ENCODE measurements at places on chromosomes 6 and 20.

- DNase-seq, result no peak
Measured at GRCh38 chr6:4426968-4427367, 291.6 kb upstream of the ECI2 start.

GRCh38 chr6:36285797-36286196 is 15.9 kb downstream of the PNPLA1 start:
- DNase-seq, result no peak

DNA sequence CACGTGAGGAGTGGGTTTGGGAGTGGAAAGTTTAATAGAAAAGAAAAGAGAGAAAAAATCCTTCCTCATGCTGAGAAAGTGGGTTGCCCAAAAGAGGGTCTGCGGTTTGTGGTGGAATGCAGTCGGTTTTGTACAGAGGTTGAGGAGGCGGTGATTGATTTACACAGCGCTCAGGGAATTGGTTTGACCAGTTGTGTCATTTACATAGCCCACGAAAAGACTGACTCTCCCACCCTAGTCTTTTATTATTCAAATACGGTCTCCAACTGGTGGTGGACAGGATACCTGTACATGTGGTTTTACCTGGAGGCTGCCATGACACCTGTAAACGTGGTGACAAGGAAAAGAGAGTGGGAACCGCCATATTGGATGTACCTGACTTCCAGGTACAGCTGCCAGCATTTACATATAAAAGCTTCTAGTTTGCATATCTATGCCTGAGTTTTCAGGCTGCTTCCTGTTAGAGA is 42.1 kb downstream of the HLA-DPB1 start:
- no peak for DNase-seq

DNA sequence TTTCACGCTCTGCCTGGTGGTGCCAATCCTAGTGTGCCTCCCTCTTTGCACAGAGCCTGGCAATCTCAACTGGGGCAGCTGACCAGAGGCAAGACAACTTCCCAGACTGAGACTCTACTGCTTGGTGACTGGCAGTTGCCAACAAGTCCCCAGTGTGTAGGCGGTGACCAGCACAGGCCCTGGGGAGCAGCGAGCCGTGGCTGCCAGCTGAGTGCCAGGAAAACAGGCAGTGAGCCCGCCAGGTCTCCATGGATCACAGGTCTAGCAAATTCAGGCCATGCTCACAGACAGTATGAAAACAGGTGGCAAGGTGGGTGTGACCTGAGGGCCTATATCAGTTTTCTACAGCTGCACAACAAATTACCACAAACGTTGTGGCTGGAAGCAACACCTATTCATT is 289.9 kb downstream of the KIF16B start:
- DNase-seq, result no peak

DNA sequence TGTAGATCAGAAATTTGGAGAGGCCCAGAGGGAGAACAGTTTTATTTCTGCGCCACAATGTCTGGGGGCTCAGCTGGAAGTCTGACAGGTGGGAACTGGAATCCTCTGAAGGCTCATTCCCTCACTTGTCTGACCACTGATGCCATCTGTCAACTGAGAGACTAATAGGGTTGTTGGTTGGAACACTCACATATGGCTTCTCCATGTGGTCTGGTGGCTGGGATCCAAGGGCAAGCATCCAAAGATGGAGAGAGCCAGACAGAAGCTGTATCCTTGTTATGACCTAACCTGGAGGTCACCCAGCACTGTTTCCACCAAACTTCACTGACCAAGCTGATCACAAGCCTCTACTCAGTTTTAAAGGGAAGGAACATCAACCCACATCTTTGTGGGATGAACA is 117.9 kb upstream of the AKAP12 start:
- no peak for DNase-seq
